ENCODE measurements at places on chromosomes 11 and 22.

- DNase-seq: no peak
Observed at GRCh38 chr11:17855531-17856290, 121.1 kb downstream of the KCNC1 start.

- no peak for DNase-seq
Observed at GRCh38 chr11:20672575-20672974, 3.2 kb downstream of the NELL1 start.

- no peak for DNase-seq
Observed at GRCh38 chr11:34397120-34397519, 39.3 kb upstream of the ABTB2 start.

- DNase-seq: no peak
Observed at GRCh38 chr22:41478891-41479521, 10.1 kb downstream of the ACO2 start.
